ENCODE measurements at places on chromosomes 6 and 20.

GRCh38 chr20:3107464-3108025 lies 23.0 kb upstream of the AVP start:
- DNase-seq, result no peak

GRCh38 chr6:26520237-26520849 lies 17.8 kb upstream of the HMGN4 start:
- DNase-seq, result no peak

DNA sequence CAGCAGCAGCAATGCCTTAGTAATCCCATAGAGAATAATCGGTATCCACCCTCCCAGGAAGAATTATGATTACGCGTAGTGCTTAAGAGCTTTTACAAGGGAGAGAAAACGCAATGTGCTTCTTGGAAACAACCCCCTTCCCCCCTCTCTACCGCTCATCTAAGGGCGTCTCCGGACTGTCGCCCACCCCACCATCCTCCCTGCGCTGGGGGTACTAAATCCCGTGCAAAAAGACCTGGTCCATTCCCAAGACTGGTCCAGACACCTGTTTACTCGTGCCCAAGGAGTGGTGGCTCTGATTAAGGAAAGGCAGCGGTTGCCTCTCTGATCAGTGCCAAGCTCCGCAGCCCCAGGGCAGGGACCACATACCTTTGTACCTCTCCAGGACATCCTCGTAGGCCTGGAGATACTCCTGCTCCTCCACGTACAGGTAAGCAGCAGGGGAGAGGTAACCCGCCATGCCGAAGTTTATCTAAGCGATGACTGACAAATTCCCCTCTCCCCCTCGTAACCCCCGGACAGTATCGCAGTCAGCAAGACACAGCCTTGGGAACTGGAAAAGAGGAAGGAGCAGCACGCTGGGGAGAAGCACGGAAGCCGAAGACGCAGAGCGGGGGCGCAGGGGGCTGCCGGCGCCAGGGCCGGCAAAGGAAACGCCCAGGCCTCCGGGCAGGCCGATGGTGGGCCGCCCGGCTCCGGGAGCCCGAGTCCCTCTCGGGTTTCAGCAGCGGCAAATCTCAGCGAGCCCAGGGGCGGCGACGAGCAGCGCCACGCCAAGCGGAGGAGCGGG lies 112.0 kb upstream of the BEND6 start:
- no peak for DNase-seq

DNA sequence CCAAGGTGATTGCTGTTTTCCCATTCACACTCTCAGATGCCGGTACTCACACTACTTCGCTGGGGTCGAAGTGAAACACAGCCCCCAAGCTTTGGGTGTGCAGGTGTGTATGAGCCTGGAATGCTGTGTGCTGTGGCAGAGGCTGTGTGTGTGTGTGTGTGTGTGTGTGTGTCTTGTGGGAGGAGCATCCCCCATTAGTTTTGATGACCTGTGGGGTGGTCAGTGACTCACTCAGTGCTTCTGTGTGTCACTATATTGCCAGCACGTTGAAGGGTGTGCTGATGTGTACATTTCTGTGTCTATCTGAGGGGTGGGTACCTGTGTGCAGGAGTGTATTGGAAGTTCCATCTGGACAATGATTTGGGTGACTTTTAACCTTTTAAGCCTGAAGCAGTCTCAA lies 5.0 kb upstream of the SLC12A5 start:
- DNase-seq, result no peak

DNA sequence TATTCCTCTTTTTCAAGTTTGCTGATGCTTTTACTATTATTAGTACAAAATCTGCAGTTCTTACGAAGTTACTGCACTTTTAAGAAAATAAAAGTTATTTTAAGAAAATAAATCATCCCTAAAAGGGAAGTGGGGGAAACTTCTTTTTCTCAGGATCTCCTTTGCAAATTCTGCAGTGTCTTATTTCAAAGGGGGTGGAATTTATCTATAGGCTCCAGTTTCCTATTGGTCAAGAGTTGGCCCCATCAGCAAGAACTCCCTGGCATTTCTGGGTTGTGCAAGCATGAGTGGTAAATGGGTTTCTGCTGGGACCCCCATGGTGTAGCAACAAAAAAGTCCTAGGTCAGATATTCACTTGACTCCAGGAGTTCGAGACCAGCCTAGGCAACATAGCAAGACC lies 136.3 kb upstream of the PRDM1 start:
- no peak for DNase-seq

DNA sequence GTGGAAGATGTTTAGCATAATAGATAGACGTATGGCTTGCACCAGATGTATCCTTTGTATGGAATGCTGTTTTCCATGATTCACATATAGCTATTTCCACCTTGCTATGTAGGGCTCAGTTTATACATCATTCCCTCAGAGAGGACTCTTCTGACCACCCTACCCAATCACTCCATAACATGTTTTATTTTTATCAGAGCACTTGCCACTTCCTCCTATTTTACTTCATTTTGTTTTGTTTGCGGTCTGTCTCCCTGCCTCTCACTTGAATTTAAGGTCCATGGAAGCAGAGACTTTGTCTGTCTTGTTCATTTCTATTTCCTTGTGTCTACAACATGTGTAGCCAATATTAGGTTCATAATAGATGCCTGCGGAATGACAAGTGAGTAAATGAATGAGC lies 266.9 kb upstream of the CITED2 start:
- no peak for DNase-seq

DNA sequence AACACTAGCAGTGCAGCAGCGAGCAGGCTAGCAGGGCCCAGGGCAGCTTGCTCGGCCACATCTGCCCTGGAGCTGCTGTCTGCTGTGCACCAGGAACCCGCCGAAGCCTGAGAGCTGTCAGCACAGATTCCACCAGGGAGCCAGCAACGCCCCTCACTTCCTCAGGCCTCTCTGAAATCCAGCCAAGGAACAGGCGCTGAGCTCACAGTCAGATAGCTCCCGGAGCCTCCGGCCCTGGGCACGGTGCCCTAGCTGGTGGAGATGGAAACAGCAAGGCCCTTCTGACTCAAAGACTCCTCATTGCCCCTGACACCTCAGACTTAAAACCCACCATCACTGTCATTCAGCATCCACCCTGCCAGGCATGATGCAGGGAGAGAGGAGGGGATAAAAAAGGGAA lies 839.4 kb downstream of the MAFB start:
- peak; percentile 94 for DNase-seq

- DNase-seq, result peak; percentile 33
Measured at GRCh38 chr6:38034274-38034914, 214.9 kb downstream of the ZFAND3 start.

- DNase-seq, result peak; percentile 12
Measured at GRCh38 chr20:61520893-61521460, 268.9 kb downstream of the CDH4 start.

- DNase-seq, result no peak
Measured at GRCh38 chr6:7045331-7045730, 62.4 kb upstream of the RREB1 start.

DNA sequence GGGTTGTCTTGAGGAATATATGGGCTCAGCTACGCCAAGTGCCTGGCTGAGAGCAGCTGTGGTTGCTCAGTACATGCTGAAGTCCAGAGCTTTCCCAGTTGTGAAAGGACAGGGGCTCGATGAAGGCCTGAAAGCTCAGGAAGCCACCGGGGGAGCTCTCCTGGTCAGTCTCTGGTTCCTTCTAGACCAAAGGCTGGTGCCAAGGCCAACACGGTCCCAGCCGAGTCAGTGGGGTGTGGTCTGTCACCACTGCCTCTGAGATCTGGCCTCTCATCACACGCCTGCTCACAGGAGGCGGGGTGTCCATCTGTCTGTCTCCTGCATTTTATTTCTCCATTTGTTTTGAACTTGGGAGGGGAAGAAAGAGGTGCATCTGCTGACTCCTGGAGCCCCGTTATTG lies 4.9 kb upstream of the FAM83C start:
- DNase-seq, result no peak

DNA sequence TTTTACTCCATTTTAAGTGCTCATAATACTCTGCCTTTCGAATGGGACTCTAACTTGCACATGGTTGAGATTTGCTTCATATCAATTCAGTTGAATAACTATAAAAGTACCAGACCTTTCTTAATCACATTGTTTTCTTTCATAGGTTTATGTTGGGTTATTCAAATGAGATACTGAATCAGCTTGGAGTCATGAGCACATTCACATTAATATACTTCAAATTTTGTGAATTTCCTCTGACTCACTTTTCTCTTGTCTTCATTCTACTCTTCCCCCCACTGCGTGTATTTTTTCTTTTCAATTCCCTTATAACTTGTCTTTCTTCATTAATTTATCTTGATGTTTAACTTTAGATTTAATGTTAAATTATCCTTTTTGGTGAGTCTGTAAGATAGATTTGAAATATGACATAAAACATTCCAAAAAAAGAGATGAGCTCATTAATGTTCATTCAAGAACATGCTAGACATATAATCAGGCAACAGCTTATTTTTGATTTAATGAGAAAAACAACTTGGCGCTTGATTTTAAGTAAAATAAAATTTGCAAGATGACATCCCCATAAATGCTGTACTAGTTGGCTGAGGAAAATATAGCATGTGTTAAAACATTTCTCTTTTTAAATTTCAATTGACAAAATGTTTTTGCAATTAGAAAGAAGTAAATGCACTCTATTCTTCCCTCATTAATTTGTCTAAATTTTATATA lies 736.0 kb downstream of the CD109 start:
- peak; percentile 31 for DNase-seq

DNA sequence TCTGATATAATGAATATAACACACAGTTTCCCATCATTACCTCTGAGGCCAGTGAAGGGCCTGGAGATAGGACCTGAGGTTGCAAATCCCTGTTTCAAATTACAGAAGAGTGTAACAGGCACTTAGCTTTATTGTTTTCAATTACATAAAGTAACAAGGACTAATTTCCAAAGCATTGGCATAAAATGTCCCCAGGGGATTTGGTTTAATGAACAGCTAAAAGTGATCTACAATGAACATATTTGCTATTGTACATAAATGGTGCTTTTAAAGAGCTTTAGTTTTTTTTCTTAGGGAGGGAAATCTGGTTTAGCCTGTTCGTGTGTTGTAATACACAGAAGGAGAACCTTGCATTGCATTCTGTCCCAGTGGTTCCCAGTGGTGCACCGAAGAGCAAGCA lies 54.4 kb downstream of the HMGN3 start:
- no peak for DNase-seq

- no peak for DNase-seq
Measured at GRCh38 chr20:42974347-42974746, 215.4 kb downstream of the PTPRT start.

GRCh38 chr6:30263734-30264133 lies 50.5 kb upstream of the TRIM26 start:
- peak; percentile 22 for DNase-seq

- no peak for DNase-seq
Measured at GRCh38 chr6:157235600-157236039, 87.7 kb downstream of the TMEM242 start.

GRCh38 chr6:27617046-27617687 lies 144.3 kb upstream of the ZNF184 start:
- DNase-seq, result no peak

DNA sequence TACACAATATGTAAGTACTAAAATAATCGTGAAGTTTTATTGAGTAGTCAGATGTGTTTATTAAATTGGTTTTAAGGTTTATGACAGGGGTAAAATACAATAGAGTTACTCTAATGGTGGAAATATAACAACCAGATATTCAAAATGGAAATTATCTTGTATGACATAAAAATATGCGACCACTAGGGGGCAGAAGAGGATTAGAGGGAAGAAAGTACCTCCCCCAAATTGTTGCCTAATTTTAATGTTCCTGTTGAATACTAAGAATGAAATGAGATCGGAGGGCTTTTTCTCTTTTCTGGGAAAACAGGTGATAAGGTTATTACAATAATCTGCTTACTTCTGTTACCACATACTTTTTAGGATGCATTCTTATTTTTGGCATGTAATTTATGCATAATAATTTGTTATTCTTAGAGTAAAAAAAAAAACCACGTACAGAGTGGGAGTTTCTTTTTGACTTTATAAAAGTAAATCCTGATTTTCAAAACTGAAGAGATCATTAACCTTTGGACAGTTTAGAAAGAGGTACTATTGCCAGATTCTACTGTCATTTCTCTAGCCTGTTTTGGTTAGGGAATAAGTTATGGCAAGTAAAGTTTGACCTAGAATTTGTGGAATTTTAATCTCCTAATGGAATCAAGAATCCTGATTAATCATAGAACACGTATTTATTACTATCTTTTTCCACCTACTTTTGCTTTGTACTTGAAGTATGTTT lies 159.2 kb downstream of the CD109 start:
- DNase-seq, result peak; percentile 44

DNA sequence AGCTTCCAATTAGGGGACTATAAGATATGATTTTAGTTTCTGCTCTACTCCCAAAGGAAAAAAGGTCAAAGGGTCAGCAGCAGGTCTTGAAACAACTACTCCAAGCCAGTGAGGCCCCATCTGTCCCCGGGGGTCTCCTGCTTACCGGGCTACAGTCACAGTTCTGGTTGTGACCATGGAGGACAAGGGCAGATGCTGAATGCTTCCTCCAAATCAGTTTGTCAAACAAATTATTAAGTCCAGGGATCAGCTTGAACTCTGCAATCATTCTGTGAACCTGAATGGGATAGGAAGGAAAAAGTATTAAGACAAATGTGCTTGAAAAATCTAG lies 60.2 kb downstream of the MYH7B start:
- DNase-seq, result no peak

DNA sequence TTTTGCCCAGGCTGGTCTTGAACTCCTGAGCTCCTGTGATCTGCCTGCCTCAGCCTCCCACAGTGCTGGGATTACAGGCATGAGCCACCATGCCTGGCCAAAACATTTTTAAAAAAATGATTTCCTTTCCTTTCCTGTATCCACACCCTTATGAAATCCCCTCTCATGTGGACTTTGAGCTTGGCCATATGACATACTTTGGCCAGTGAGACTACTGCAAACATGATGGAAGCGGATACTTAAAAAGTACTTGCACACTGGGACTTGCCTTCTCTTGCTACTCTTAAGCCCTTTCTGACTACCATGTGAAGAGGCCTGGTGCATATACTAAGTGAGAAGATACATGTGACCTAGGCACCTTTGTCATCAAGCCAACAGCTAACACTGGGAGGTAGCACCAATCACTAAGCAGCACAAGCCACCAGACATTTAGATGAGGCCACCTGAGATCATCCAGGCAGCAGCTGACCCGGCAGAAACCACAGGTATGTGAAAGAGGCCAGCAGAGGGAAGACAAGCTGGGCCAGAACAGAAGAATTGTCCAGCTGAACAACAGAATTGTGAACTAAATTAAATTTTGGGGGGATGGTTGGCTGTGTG lies 78.5 kb upstream of the HDAC2 start:
- DNase-seq, result no peak

DNA sequence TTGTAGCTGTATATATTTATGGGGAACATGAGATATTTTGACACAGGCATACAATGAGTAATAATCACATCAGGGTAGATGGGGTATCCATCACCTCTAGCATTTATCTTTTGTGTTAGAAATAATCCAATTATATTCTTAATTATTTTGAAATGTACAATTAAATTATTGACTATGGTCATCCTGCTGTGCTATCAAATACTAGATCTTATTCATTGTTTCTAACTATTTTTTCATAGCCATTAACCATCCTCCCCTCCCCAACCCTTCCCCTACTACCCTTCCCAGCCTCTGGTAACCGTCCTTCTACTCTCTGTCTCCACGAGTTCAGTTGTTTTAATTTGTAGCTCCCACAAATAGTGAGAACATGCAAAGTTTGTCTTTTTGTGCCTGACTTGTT lies 28.5 kb downstream of the NKX2-4 start:
- no peak for DNase-seq

- no peak for DNase-seq
Measured at GRCh38 chr6:127539272-127539671, 20.1 kb upstream of the MTCL3 start.

- DNase-seq, result no peak
Measured at GRCh38 chr6:170437719-170438401, 115.2 kb downstream of the PSMB1 start.

Measured in stromal cell of bone marrow (primary cell).